ENCODE measurements at places on chromosomes 11 and 22.

GRCh38 chr11:29432719-29433325, 584.0 kb downstream of the KCNA4 start:
- peak; percentile 1 for DNase-seq

DNA sequence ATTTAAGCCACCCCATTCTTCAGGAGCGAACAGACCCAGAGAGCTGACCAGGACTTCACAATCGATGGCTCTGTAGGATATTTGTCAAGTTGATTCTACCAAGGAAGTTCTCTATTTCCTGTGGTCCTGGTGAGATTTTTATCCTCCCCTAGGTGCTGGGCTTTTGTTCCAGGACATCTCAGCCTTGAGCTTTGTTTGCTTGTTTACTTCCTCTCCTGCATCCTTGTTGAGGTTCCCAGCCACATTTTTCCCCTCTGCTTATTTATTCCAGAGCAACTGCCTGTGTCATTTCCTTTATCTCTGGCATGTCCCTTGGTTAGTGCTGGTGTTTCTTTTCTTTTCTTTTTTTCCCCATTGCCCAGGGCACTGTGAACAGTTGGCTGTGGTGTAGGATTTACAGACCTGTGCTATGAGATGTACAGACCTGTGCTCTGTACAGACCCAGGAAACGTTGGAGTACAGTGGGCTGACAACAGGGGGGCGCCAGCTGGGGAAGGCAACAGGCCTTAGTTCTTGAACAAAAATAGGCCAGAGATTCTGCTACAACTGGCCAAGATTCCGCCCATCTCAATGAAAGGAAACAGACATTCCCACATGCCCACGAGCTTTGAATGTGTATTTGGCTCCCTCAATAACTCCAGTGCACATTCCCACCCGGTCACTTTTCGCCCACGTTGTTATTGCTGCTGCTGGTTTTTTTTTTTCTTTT, 235.9 kb upstream of the DDI1 start:
- DNase-seq = no peak

DNA sequence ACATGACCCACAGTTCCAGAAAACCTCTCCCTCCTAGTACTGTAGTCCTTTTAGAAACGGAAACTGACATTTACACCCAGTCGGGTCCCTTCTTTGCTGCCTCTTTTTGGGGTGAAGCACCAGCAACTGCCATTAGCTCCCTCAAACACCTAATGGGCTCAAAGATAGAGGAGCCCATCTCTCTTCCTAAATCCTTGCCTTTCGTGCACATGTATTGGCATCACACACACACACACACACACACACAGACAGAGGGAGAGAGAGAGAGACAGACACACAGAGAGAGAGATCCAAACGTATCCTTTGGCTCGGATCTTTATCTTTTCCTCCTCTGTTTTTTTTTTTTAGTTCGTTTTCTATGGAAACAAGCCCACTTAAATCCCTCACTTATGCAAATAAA, 716 bp downstream of the GRM5 start:
- no peak for DNase-seq

DNA sequence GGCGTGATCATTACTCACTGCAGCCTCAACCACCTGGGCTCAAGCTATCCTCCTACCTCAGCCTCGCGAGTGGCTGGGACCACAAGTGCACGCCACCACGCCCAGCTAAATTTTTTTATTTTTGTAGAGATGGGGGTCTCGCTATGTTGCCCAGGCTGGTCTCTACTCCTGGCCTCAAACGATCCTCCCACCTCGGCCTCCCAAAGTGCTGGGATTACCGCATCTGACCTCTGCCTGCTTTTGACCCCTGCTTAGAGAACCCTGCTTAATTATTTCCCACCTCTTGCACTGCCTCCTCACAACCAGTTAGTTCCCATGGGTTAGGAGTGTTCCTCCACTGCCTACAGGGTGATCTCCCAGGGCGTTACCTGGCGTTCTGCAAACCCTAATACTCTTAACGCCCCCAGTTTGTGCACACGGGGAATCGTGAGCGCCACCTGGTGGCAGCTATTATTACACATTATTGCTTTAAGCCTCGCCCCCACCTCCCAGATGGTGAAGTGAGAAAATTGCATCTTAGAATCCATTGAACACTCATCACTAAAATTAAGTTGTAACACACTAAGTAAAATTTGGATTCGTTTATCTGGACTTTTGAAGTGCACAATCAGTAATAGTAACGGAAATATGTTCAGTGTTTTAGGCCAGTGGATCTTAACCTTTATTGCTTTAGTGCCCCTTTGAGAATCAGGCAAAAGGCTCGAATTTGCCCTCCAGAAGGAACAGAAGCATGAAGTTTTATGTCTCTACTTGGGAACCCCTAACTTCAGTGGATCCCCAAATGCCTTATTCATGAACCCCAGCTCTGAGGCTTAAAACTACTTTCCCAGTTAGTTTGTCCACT, 61.4 kb upstream of the ASPHD2 start:
- no peak for DNase-seq

DNA sequence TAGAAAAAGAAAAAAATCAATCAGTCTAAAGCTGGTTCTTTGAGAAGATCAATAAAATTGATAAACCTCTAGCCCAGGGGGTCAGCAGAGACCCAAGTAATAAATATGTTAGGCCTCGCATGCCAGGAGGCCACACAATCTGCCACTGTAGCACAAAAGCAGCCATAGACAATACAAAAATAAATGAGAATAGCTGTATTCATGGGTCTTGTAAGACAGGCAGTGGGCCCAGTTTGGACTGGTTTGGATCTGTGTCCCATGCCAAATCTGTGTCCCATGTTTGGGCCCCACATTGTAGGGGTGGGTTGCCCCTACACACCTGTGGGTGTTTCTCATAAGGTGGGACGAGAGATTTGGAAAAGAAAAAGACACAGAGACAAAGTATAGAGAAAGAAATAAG, 6.6 kb upstream of the PLAAT4 start:
- no peak for DNase-seq

GRCh38 chr22:50182176-50183081, 3.3 kb upstream of the TRABD start:
- no peak for DNase-seq

DNA sequence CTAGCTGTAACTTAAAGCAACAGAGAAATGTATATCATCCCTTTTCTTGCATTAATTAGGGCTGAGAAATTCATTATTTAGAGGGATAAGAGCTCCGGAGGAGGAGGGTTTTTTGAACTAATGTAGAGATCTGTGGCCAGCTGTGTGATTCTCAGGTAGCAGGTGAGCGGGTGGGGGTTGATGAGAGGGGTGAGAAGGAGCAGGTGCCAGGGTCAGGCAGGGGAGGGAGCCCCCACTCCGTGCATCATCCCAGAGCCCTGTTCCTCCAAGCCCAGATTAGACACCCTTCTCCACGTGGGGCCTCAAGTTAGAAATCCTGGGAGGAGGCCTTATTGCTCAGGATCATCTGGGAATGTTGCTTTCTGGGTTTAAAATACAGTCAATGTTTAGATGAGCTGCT, 24.9 kb downstream of the ZBTB16 start:
- DNase-seq = no peak

GRCh38 chr11:60208146-60208895, 25.4 kb upstream of the MS4A6A start:
- DNase-seq = no peak

GRCh38 chr22:33544707-33545106, 375.6 kb downstream of the LARGE1 start:
- peak; percentile 14 for DNase-seq

GRCh38 chr11:72955466-72955865, 141.3 kb downstream of the ATG16L2 start:
- DNase-seq = no peak

- DNase-seq = no peak
Observed at GRCh38 chr11:116202922-116203321, 569.9 kb downstream of the BUD13 start.

GRCh38 chr11:130783323-130783722, 133.0 kb downstream of the SNX19 start:
- DNase-seq = no peak

DNA sequence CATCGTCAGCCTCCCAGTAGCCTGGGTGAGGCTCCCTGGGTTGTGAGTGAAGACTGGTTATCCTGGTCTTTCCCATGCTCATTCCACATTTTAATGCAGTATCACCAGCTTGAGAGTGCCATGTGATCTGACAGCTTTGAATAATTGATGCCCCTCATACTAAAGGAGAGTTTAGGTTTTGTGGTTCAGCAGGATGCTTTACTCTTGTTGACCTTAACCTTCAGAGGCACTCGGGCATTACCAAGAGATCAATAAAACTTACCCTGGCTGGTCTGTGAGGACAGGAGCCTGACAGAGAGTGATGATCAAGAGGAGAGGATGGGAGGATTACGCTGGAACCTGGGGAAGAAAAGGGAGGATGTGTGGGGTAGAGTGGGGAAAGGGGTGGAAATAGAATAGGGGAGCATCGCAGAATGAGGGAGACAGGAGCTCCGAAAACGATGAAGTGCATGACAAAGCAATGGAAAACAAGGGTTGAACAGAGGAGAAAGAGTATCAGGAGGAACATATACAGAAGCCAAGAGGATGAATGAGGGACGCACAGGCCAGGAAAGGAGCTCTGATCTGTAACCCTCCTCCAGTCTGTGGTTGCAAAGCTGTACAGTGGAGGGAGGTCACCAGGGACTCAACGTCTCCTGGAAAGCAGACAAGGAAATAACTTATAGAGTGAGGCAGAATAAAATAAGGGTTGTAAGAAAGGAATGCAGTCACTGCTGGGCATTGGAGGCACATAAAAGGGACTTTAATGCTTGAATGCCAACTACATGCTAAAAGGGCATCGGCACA, 594.5 kb downstream of the NTM start:
- DNase-seq = no peak

DNA sequence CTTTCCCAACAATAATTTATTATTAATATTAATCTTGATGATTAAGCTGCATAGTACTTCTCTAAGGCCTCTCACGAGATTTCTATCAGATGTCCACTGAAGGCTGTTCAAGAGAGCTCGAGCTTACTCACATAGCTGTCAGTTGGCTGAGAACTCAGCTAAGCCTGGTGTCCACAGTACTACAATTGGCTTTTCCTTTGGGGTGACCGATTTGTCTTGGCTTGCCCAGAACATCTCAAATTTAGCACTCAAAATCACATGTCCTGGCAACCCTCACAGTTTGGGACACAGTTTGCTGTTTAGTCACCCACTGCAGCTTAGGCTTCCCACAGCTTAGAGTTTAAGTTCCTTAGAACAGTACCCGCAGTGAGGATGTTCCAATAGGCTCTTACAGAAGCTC, 96.5 kb downstream of the LUZP2 start:
- no peak for DNase-seq

DNA sequence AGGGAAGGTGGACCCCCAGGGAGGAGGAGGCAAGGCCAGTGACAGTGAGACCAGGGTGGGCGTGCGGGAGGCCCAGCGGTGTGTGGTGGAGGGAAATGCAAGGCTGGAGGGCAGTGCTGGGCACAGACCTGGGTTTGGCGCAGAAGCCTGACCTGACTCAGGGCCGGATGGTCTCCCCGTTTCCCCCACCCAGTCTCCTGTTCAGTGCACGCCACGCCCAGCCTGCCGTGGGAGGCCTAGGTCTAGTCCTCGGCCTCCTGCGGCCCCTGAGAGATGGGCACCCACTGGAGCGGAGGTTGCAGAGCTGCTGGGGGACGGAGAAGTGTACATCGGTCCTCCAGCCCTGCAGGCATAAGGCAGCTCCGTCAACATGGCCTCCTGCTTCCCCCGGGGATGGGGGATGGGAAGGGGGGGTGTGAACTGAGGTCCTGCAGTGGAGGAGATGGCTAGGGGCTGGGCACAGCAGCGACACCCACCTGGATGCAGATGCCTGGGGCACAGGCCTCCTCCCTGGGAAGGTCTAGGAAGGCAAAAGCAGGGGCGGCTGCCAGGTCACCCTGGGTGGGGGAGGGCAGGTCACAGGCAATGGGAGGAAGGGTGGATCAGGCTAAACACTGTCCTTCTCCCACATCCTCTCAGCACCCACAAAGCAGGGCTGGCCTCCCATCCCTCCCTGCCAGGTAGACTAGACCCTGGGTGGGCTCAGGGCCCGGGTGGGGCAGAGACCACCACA, 15.9 kb downstream of the IL17REL start:
- no peak for DNase-seq

- DNase-seq = no peak
Observed at GRCh38 chr11:132874638-132875037, 657.7 kb downstream of the OPCML start.

GRCh38 chr11:44952082-44952481, 1.4 kb upstream of the TP53I11 start:
- no peak for DNase-seq

DNA sequence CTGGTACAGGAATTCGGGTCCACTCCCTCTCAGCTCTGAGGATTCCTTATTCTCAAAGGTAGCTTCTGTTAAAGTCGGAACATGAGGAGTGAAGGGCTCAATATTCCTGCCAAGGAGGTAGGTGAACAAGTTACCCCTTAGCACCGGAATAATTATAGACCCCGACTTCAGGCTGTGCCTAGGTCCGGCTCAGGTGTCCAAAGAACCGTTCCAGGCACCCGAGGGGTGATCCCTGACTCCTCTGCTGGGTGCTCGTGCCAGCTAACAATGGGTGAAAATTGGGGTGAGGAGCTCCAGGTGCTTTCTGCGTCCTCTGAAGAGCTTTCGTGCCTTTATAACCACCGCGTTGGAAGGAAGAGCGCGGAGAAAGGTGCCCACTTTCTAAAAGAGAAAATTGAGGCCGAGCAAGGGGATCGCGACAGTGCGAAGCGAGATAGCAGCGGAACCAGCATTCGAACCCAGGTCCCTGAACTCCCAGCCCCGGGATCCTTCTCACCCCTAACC, 393 bp downstream of the CYB561A3 start:
- no peak for DNase-seq

- no peak for DNase-seq
Observed at GRCh38 chr11:113286509-113287497, 27.6 kb upstream of the TTC12 start.

DNA sequence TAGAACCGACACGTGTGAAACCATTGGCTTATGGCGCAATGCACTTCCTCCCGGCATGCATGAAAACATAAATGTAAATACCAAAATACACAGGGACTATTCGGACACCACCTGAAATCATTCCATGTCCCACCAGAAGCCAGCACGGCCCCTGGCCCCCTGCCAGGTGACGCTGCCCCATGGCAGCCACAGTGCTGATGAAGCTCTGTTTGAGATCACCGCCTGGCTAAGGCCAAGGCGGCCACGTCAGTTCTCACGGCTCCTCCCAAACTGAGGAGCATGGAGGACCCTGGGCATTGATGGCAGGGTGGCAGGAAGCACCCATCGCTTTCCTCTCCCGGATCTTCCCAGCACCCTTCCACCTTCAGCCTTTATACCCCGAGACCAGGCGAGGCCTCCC, 89.5 kb downstream of the CDKN1C start:
- no peak for DNase-seq

- DNase-seq = no peak
Observed at GRCh38 chr11:106161775-106162634, 84.5 kb downstream of the AASDHPPT start.

DNA sequence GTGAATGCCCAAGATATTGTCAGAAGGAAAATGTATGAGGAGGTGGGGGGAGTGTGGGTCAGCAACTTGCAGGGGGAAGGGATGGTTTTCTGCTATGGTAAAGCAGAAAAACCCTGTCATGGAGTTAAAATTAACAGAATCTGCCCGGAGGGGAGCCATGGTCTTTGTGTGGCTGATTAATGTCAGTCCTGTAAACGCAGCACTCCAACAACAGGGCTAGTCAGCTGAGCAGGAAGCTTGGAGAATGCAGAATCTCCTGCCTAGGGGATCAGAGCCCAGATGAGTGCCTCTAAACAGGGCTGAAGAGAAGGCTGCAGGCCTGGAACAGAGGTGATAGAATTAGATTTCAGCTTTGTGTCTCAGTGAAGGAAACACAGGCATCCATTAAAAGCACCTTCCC, 140.9 kb upstream of the MTNR1B start:
- DNase-seq = no peak
